Naive thymus-derived CD4-positive, alpha-beta T cell (primary cell): ENCODE measurements at places on chromosomes 7 and 10. TPM values are rescaled to one million over a fixed set of nuclear protein-coding genes. Genes with fewer than 3 reads are reported as not detected.
A peak's percentile ranks its signal among the peaks of the same experiment; 100 is the strongest.

GRCh38 chr7:42035210-42035609 lies 201.8 kb downstream of the GLI3 start:
- H3K27me3 ChIP-seq, result no peaks in the 10 kb centered on the region
- H3K4me3 ChIP-seq, result no peak overlapping the region
- no peak overlapping the region for H3K27ac ChIP-seq

GRCh38 chr7:6530626-6531491 lies 20.4 kb downstream of the GRID2IP start:
- peak overlapping the region; percentile 55 for H3K4me3 ChIP-seq
- peak overlapping the region; percentile 51 for H3K27ac ChIP-seq
- H3K27me3 ChIP-seq, result no peaks in the 10 kb centered on the region
- peak; percentile 49 for DNase-seq
- no peaks in the 10 kb centered on the region for H3K36me3 ChIP-seq
- peaks cover 5% of the 10 kb centered on the region for H3K4me1 ChIP-seq

- H3K27me3 ChIP-seq, result no peaks in the 10 kb centered on the region
- H3K36me3 ChIP-seq, result no peaks in the 10 kb centered on the region
- no peak overlapping the region for H3K27ac ChIP-seq
- DNase-seq, result no peak
- no peak overlapping the region for H3K4me3 ChIP-seq
- no peaks in the 10 kb centered on the region for H3K4me1 ChIP-seq
Measured at GRCh38 chr7:84939888-84940287, 247.0 kb downstream of the SEMA3D start.

DNA sequence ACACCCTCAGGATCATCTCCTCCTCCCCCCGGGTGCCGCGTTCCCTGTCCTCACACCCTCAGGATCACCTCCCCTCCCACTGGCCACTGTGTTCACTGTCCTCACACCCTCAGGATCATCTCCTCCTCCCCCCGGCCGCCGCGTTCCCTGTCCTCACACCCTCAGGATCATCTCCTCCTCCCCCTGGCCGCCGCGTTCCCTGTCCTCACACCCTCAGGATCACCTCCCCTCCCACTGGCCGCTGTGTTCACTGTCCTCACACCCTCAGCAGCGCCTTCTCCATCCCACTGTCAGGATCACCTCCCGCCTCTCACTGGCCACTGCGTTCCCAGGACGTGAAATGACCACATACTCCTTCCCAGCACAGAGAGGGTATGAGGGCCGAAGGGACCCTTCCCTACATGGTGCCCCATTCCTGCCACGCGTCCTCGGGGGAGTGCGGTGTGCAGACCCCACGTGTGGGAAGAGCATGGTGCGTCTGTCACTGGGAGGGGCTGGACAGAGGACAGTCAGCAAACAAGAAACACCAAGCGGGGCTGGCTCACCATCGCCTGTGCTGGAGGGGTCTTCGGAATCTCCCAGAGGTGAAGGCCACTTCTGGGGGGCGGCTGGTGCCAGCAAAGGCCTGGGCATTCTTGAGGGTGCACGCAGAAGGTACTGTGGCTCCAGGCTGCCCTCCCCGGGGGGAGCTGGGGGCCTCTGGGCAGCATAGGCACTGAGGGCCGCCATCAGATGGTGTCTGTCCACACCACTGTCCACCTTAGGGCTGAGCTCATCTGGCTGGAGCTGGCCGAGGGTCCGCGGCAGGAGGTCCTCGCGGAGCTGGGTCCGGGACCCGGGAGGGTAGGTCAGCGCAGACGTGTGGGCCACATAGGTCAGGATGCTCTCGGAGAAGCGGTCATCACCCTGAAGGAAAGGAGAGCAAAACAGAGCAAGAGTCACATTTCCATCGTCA lies 421.0 kb downstream of the PTPRN2 start:
- H3K4me3 ChIP-seq, result no peak overlapping the region
- H3K36me3 ChIP-seq, result no peaks in the 10 kb centered on the region
- no peaks in the 10 kb centered on the region for H3K4me1 ChIP-seq
- no peaks in the 10 kb centered on the region for H3K27me3 ChIP-seq
- DNase-seq, result no peak

DNA sequence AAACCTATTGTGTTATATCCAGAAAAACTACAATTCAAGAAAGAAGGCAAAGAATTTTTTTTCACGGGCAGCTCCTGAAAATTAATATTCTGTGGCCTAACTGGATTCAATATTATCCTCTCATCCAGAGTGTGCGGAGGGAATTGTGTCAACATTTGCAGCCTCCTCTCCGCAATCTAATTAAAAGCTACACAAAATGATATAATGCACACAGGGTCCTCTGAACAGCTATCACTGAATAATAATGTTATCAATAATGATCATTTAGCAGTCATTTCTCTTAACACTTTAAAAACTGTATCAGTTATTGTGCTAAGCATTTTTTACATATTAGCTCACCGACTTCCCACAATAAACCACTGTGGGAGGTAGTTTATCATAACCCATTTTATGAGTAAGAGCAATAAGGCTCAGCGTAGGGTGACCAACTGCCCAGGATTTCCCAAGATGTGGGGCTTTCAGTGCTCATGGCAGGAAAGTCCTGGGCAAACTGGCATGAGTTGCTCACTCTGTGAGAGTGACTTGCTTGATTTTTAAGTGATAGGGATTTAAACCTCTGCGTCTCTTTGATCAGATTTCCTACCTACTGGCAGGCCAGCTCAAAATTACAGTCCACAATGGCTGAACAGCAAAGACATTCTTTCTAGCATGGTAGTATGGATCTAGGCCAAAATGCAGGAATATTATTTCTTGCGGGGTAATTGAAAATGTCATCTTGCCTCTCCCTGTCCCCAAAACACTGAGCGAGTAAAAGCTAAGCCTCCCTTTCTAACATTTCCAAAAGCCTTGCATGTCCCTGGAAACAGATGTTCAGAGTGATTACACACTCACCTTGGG lies 65.7 kb downstream of the AOAH start:
- H3K36me3 ChIP-seq, result no peaks in the 10 kb centered on the region
- no peak overlapping the region for H3K27ac ChIP-seq
- no peaks in the 10 kb centered on the region for H3K27me3 ChIP-seq
- H3K4me3 ChIP-seq, result no peak overlapping the region

DNA sequence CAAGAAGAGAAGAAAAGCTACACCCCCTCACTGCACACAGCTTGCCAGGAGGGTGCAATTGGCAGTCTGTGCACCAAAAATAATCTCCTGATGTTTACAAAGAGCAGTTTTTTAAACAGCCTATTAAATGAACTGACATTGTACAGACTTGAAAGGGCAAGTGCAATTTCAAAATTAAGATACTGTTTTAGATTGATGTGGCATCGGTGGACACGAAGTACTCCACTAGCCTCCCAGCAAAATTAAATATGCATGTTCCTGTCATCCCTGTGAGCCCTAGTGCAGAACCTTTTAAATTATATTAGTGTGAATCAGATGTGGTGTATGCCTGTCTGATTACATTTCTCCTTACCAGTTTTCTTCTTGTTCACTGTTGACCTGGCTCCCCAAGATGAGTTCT lies 87.9 kb downstream of the WIPF3 start:
- no peak overlapping the region for H3K27ac ChIP-seq
- no peaks in the 10 kb centered on the region for H3K36me3 ChIP-seq
- DNase-seq, result no peak
- no peaks in the 10 kb centered on the region for H3K4me1 ChIP-seq
- no peaks in the 10 kb centered on the region for H3K27me3 ChIP-seq

PRSS2 gene
- not detected in 2 replicates for total RNA-seq

WNT8B gene
- total RNA-seq, result 0.27 TPM

GRM3 gene
- not detected in 2 replicates for total RNA-seq
